Central memory CD4-positive, alpha-beta T cell (primary cell): ENCODE measurements at places on chromosomes 3 and 15.

GRCh38 chr3:31133541-31133940 is 239.1 kb upstream of the GADL1 start:
- DNase-seq = no peak

GRCh38 chr3:58321791-58322190 is 10.9 kb upstream of the PXK start:
- no peak for DNase-seq

DNA sequence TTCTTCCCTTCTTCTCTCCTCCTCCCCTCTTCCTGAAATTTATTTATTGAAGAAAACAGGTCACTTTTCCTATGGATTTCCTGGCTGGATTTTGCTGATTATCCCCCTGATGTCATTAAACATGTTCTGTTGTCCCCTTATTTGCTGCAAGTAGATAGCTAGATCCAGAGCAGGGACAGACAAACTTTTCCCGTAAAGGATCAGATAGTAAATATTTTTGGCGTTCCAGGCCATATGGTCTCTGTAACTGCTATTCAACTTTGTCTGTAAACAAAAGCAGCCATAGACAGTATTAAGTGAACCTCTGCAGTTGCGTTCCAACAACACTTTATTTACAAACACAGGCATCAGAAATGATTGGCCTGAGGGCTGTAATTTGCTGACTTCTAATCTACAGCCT is 241.3 kb downstream of the NEK10 start:
- no peak for DNase-seq

DNA sequence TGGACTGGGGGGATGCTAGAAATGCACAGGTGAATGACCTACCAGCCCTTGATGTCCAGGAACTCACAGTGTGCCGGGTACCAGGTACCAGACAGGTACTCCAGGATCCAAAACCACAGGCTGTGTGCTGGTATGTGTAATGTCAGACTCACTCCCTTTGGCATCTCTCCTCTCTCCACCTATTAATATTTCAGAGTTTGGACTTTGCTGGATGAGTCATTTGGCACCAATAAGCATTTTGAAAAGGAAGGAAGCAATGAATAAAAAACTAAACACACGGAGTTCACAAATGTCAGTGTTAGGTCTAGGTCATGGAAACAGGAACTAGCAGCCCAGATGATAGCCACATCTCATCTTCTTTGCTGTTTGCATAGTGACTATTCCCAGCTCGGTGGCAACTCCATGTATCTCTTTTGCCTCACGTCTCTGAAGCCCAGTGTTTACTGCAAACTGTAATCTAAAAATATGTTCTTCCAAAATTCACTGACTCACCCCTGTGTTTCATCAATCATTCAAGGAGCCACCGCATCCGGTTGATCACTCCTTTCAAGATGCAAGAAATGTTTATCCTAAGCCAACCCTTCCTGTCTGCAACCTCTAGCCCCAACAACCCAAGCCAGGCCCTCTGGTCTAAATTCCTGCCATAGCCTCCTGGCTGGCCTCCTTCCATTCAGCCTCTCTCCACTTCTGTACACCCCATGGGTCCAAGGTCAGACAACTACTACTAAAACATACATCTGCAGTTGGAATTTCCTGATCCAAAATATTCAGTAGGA is 8.4 kb downstream of the ITGB5 start:
- DNase-seq = no peak

- no peak for DNase-seq
These were observed 397.4 kb upstream of the TPM1 start for GRCh38 chr15:62644889-62645742.

- DNase-seq = no peak
These were observed 8.7 kb downstream of the CTDSPL2 start for GRCh38 chr15:44435893-44436667.

DNA sequence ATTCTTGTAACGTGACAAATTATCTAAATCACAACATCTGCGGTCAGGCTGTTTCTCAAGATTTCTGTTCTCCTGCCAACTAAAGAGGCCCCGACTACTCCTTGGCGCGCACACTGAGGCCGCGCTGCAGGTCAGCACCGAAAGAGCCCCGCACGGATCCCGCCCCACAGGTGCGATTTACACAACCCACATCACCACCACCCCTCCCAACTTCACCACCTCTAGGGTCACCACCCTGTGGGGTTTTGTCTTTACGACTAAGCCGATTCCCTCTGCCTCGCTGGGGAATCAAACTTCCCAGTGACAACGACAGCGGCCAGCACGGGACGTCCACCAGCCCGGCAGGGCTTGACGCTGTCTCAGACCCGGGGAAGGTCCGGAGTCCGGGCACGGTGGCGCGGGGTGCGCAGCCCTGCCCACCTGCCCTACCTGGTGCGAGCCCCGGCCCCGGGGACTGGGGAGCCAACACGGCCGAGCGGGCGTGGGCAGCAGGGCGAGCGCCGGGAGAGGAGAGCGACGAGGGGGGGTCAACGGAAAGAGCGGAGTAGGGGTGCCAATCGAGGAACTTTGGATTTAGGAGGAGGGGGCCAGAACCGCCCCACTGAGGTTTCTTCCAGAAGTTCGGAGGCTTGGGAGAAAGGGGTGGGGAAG is 764 bp downstream of the UACA start:
- no peak for DNase-seq

DNA sequence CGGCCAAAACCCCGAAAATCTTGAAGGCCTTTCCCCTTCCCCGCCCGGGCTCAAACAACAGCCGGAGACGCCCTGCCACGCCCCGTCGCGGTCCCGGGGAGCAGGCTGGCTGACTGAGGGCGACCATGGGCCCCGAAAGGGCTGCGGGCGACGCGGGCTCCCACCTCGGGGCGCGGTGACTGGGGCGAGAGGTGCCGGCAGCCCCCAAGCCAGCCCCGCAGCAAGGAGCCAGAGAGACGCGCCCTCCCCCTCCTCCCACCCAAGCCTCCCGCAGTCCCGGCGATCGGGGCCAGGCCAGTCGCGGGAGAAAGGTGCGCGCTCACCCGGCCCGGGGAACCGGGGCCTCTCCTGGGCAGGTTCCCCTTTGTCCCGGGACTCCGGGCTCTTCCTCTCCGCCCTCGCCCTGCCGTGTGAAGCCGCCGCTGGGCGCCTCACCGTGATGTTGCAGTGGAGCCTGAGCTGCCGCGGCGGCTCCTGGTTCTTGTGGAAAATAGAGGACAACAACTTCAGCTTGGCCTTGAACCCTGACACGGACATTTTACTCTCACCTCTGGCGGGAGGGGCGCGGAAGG is 30.6 kb upstream of the ZSCAN2 start:
- DNase-seq = peak; percentile 26

GRCh38 chr3:65963787-65964677 is 74.7 kb downstream of the MAGI1 start:
- DNase-seq = no peak

GRCh38 chr3:161072211-161072621 is 32.9 kb downstream of the B3GALNT1 start:
- no peak for DNase-seq

GRCh38 chr15:75366163-75366562 is 2.2 kb downstream of the MAN2C1 start:
- no peak for DNase-seq

DNA sequence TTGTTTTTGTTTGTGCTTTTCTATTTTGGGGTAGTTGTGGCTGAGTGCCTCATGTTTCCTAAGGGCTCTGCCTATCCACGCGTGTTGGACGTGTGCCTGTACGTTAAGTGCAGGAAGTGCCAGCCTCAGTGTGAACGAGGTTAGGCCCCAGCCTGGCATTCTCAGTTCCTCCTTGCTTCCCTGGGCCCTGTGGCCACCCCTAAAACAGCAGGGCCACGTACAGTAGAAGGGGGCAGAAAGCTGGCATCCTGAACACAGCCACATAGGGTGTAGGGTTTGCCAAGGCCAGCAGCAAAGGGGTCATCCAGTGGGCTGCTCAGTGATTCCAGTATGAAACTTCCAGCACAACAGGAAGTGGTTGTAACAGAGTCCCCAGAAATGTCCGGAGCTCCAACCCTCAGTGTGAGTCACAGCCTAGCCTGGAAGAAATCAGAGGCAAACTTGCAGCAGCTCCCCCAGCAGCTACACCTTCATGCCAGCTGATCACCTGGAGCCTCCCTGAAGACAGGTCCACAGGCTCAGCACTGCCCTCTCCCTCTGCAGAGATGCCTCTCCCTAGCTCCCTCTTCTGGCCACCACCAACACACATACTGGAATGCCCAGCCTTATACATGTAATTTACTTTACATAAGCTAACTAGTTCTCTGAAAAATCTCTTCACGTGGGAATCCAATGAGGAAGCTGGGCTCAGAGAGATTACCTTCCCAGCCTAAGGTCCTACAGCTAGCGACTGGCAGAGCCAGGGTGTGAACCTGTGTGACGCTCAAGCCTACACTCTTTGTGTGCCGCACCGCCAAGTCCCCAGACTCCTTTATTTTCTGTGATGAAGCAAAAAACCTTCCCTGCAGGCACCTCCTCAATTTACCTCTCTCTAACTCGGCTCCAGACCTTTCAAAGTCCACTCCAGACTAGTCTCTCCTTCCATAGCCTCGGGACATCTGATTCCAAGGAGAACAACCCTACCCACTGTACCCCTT is 26.6 kb downstream of the ILDR1 start:
- DNase-seq = peak; percentile 5

GRCh38 chr15:65827065-65827464 is 35.0 kb upstream of the DENND4A start:
- DNase-seq = no peak

DNA sequence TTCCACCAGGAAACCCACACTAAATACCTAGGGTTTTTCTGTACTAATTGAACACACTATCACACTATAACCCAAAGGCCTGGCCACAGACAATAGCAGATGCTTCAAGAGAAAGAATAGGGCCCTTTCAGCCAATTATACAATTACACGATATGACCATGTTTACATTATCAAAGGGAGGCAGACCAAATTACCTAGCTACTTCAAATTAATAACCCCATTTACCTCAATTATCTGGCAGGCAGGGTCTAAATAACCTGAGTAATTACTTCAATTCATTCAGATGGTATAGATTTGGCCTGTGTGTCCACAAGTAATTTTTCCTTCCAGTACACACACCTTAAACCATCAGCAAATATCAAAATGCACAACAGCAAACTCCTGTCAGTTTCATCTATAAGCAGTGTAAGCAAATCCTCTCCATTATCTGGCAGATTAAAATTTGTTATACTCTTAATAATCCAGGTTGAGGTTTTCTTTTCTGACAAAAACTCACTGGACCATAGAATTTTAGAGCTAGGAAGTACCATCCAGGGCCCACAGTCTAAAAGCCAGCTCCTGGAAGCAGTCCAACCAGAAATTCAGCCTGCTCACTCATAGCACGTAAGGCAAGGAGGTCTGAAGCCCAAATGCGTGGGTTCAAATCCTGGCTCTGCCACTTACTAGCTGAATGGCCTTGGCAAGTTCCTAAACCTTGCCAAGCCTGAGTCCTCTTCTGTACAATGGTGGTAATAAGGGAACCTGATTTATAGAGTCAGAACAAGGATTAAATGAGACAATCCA is 51.8 kb downstream of the RFTN1 start:
- no peak for DNase-seq

- DNase-seq = no peak
These were observed 8.5 kb upstream of the USP3 start for GRCh38 chr15:63495780-63496488.

- no peak for DNase-seq
These were observed 43.3 kb downstream of the UBXN7 start for GRCh38 chr3:196388956-196389355.

DNA sequence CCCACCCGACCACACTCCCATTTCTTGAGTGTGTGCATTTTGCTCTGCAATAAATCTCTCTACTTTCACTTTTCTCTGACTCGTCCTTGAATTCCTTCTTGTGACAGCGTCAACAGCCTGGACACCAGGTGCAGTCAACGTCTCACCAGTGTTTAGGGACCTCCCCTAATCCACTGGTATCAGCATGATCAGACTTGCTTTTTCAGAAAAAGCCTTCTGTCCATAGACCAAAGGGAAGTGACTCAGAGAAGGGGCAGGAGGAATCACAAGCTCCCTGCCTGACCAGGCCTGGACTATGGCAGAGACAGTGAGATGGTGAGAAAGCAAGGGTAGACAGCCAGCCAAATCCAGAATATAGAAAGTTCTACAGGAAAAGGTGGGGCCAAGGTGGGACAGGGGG is 15.5 kb downstream of the CCR5 start:
- DNase-seq = no peak

DNA sequence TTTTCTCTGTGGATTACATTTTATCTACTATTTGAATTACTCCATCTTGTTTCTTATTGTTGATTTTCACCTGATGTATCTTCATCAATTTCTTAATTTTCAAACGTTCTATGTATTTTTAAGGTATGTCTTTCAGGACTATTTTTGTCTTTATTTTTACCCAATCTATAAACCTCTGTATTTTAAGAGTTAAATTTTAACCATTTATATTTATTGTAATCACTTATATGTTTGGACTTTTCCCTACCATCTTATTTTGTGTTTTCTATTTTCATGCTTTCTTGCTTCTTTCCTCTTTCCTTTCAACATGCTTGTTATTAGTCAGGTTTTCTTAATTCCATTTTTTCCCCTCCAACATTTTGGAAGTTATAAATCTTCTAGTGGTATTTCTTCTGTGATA is 49.5 kb upstream of the NR2E3 start:
- DNase-seq = no peak

GRCh38 chr15:63523306-63523990 is 19.1 kb downstream of the USP3 start:
- DNase-seq = no peak

DNA sequence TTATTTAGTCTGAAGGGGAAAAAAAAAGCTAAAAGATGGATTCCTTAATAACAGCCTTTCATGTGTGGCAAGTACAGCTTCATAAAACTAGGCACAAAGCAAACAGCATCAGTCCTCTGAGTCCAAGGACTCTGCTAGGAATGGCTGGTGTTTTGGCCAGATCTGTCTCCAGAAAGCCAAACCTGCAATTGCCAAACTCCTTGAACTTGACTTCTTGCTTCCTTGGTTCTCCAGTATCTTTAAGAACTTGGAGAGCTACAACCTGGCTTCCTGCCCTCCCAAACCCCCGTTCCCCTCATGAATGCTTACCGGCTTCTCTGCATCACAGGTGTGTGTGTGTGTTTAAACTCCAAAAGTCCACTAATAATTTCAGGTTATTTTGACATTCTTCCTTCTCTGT is 1.6 kb upstream of the PLOD2 start:
- no peak for DNase-seq

- no peak for DNase-seq
These were observed 285.8 kb upstream of the SEMA6D start for GRCh38 chr15:47431501-47431900.
